ENCODE measurements at places on chromosomes 12 and 14.

- no peak for DNase-seq
These were observed 53.8 kb downstream of the STAB2 start for GRCh38 chr12:103640831-103641230.

DNA sequence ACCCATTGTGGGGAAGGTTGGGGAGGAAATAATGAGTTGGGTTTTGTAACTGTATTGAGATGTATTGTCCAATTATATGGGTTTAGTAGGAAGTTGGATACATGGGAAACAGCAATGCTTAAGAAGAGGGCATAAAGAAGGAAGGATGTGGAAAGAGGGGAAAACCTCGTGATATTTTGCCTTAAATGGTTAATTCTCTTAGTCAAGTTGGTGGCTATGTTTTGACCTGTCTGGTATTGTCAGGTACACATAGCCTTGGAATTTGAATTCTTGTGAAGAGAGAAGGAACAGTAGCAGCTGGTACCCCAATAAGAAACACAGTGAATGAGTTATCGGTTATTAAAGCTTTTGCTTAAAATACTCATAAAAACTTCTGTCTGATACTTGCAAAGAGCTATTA is 32.6 kb upstream of the SLC2A13 start:
- DNase-seq, result no peak

DNA sequence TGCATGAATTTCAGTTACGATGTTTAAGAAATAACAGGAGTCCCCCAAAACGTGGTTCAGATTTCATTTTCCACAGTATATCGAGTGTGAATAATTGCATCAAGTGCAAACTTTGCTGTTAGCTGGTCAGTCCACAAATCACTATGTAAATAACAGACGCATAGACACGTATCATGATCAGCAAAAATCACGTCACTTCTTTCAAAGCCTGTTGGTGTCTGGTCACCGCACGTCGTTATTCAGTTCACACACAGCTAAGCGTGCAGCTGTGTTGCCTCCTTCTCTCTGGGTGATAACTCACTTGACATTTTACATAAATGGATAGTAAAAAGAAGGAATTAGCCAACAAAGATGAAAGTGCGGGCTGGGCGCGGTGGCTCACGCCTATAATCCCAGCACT is 126.8 kb upstream of the MED13L start:
- no peak for DNase-seq

- peak; percentile 48 for DNase-seq
These were observed 160.4 kb downstream of the CACNA1C start for GRCh38 chr12:2212971-2213869.

GRCh38 chr12:110270125-110270962 is 10.7 kb upstream of the ATP2A2 start:
- no peak for DNase-seq

DNA sequence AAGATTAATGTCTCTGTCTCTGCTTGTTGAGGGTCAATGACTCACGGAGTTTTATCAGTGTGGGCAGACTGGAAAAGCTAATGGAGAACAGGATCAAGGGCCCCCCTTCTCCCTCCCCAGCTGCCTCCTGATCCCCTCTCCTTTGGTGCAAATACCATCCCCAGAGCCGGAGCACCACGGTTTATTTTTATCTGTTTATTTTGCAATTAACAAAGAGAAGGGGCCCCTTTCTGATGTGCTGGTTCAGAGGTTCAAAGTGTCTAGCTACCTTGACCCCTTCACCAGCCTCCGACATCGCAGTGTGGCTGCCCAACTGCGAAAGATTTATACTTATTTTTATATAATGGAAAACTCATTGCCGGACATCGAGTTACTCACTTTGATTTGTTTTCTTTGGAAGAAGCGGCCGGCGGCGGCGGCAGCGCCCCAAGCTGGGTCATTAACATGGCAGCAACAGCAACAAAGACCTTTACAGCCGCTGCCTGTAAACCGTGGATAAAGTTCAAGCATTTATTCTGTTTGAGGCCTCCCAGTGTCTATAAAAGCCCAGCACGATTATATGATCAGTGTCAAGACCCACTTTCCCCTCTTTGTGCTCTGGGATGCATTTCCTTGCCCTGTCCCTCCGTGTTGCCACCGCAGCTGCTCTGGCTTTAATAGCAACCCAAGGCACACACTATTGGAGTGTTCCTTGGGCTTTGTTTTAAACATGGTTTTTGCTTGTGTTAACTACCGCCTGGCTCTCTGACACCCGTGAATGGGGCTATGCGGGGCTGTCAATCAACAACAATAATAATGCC is 47.4 kb upstream of the PARP11 start:
- DNase-seq, result no peak

- DNase-seq, result no peak
These were observed 46.3 kb downstream of the ADGRD1 start for GRCh38 chr12:131000000-131000486.

DNA sequence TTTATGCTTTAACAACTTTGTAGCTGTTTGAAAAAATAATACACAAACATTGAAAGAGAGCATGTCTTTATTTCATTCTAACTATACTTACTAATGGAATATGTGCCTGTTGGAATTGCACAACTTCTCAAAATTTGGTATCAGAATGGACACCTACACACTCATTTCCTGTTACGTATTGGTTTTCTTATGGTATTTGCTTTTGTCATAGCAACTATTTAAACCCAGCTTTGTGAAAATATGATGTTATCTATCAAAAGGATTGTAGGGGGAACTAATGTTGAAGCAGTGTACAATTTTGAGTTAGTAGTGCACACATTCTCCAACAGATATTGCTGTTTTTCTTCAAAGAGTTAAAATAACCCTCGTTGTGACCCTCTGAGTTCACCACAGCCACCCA is 52.6 kb downstream of the RBMS2 start:
- no peak for DNase-seq

- DNase-seq, result no peak
These were observed 490.1 kb downstream of the PCNX1 start for GRCh38 chr14:71397371-71397770.

DNA sequence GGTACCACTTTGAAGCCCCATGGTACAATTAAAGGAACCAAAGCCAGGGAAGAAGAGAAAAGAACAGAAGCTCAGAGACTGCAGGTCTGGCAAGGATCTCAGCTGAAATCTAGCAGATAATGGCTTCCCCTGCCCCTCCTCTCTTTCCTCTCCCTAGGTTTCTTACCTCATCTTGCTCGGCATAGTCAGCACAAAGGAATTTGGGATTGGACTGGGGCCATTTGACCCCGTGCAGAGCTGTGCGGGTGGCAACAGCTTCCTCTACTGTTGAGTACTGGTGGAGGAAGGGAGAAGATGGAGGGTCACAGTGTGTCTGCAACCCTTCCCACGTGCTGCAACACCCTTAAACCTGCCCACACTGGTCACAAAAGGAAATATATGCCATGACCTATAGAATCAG is 4.7 kb upstream of the CDH24 start:
- no peak for DNase-seq

DNA sequence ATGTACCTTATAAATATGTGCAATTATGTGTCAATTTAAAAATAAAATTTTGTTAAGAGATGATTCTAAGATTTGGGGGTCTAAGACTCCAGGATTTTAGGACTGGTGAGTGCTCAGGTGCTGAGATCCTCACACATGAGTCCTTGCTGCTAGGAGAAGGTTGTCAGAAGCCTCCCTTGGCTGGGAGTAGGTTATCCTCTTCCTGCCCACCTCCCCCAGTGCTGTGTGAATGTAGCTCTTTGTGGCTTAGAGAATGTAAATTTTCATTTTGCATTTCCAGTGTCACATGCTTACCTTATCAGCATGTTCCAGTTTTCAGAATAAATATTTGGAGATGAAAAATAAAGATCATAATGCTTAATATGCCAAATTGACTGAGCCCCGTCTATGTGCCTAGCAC is 114.2 kb upstream of the MDM1 start:
- no peak for DNase-seq

GRCh38 chr14:62885451-62885850 is 159.8 kb downstream of the KCNH5 start:
- DNase-seq, result no peak

DNA sequence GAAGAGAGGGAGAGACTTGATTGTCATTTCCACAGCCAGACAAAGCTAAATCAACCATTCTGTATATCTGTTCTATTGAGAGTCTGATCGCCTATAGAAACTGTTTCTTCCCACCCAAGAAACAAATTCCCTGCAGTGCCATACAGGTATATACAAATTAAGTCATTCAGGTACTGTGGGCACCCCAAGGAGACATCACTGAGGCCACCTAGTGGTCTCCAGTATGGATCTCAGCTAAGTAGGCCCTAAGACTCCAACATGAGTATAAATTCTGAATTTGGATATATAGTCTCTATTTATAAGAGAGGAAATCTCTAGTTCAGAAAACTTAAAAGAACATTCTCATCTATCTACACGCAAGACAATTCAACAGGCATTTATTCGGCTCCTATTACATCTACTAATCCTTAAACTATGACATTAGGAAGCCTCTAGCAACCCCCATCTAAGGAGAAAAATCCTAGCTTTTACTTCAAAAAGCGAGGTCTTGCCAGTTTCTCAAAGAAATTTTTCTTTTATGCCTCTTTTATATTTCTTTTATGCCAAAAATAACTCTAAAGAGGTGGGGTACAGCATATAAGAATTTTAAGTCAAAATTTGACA is 62.6 kb downstream of the DCAF5 start:
- no peak for DNase-seq

DNA sequence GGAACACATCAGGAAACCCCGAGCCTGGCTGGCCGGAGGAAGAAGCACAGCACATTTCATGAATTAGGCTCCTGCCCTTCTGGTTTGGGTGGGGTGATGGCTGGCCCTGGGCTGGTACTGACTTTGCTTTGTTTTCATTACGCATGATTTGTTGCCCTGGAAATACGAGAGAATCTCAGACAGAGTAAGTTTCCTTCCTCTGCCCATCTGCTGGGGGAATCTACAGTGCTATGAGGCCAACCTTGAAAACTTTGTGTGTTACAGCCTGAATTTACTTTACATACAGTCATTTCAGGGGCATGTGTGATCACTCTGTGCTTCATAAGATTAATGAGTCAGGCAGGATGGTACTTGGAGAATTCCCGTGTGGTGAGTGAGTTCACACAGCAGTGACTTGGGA is 20.5 kb upstream of the SLC5A8 start:
- DNase-seq, result no peak

DNA sequence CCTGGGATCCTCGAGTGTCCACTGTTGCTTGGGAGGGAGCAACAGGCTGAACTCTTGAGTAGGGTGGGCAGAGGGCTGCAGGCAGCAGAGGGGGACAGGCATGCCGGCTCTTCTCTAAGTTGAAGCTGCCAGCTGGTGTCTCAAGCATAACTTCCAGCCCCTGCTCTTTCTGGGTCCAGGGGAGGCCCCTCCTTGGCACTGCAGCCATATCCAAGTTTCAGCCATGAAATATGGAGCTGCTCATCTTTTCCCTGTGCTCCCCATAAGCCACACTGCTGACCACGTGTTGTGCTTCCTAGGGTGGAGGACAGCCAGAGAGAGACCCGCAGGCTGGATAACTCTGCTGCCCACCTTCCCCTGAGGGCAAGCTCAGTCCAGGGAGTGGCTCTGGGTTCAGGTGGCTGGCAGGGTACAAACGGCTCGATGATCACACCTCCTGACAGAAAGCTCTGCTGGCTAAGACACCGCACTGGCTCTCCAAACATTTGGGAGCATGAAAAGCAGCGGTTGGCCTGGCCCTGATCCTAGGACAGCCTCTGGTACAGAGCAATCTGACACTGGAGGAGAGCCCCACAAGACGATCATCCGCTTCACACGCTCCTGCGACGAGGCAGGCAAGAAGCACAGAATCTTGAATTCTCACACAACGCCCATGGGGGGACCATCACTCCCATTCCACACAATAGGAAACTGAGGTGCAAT is 79.6 kb downstream of the PITPNM2 start:
- no peak for DNase-seq

DNA sequence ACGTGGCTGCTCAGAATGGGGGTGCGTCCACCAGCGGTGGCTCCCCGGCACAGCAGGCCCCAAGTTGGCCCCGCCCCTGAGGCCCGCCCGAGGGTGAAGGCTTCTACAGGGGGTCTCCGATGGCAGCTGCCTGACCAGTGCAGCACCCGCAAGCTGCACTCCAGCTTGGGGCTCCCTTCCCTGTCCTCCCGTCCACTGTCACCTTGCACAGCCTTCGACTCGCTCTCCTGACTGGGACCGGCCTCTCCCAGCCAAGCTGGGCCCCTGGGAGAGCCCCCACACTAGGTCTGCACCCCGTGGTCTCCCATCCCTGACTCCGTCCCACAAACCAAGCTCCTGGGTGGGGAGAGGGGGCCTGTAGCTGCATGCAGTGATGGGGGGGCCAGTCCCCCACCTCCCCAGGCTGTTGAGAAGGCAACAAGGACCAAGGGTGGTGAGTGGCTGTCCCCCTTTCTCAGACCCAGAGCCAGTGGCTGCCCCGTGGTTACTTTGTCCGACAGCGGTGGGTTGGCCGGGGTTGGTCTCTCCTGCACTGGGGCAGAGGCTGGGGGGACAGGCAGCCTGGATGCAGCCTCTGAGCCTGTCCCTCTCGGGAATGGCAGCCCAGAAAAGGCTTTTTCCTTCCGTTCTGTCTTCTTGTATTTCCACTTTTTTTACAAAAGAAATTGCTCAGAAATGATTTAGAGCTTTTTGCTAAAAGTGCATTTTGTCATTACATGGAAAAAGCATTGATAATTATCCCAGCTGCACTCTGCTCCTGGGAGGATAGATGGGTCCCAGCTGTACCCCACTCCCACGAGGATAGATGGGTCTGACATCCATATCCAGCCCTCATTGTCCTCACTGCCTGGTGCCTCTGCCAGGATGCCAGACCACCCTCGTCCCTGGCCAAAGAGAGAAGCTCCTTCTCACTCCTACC is 217.0 kb downstream of the KIF26A start:
- DNase-seq, result no peak

GRCh38 chr14:68784978-68785533 is 7.8 kb downstream of the ZFP36L1 start:
- DNase-seq, result no peak

- no peak for DNase-seq
These were observed 21.6 kb upstream of the TMEM229B start for GRCh38 chr14:67510121-67510520.

DNA sequence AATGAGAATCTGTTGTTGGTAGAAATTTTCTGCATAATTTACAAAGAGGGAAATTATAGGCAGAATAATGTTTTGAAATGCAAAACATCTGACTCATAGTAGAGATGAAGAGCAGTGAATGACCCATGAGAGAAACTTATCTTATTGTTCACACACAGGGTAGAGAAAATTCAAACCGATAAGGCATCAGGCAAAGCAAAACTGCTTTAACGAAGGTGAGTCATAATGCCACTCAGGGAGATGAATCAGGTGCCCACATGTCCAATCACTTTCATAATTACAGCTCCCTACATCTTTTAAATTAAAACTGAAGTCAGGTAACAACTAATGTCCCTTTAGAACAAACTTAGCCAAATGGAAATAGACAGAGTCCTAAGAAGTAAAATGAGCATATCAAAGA is 265.6 kb upstream of the GARIN6 start:
- no peak for DNase-seq
